ENCODE measurements at places on chromosomes 6 and 20.

- DNase-seq: no peak
These were observed 65.1 kb downstream of the DLGAP4 start for GRCh38 chr20:36370991-36371790.

- no peak for DNase-seq
These were observed 28.5 kb downstream of the C6orf15 start for GRCh38 chr6:31083742-31084354.

- DNase-seq: no peak
These were observed 1.9 kb downstream of the PLTP start for GRCh38 chr20:45909817-45910669.

DNA sequence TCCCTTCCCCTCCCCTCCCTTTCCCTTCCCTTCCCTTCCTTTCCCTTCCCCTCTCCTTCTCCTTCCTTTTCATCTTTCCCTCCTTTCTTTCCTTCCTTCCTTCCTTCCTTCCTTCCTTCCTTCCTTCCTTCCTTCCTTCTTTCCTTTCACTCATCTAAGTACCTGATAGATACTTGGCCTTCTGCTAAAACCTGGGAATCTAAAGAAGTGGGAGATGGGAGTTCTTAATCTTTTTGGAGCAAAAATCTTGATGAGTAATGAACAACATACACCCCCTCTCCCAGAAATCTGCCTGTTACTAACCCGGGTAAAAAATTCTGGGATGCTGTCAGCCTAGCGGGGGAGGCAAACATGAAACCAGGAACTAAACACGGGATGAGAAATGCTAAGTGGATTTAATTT lies 100.7 kb downstream of the VEGFA start:
- no peak for DNase-seq

GRCh38 chr6:45450831-45451230 lies 73.1 kb upstream of the SUPT3H start:
- DNase-seq: no peak

- no peak for DNase-seq
These were observed 90.1 kb downstream of the SPTLC3 start for GRCh38 chr20:13098720-13099355.

GRCh38 chr6:145063091-145063490 lies 672.2 kb downstream of the EPM2A start:
- DNase-seq: no peak

DNA sequence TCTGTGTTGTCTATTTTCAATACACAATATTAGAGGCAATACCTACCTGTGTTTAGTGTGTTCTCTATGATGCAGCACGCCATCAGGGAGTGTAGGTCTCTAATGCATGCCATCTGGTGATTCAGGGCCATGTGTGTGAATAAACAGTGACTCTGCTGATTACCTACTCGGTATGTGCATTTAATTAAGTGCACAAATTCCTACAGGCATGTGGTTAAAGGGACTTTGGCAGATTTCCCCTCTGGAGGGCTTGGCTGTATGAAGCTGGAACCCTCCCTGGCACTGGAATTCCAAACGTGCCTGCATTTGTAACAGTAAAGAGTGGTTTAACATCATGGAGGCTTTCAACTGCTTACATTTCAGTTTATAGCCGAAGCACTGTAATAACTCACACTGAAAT lies 401.5 kb upstream of the SASH1 start:
- no peak for DNase-seq

DNA sequence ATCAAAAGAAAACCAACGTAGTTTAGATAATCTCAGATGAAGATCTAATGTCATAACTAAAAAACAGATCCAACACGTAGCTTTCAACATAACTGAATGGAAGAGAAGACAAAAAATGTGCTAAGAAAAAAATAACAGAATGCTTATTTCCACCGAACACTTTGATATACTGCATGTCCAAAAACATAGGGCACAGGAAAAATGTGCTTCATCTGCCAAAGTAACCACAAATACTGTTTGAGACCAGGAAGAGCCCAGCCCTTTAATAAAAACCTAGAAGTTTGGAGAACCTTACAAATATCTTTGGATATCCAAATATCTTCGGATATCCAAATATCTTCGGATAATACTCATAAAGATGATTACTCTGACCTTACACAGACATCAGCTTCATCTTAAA lies 19.8 kb downstream of the LAMA4 start:
- no peak for DNase-seq

DNA sequence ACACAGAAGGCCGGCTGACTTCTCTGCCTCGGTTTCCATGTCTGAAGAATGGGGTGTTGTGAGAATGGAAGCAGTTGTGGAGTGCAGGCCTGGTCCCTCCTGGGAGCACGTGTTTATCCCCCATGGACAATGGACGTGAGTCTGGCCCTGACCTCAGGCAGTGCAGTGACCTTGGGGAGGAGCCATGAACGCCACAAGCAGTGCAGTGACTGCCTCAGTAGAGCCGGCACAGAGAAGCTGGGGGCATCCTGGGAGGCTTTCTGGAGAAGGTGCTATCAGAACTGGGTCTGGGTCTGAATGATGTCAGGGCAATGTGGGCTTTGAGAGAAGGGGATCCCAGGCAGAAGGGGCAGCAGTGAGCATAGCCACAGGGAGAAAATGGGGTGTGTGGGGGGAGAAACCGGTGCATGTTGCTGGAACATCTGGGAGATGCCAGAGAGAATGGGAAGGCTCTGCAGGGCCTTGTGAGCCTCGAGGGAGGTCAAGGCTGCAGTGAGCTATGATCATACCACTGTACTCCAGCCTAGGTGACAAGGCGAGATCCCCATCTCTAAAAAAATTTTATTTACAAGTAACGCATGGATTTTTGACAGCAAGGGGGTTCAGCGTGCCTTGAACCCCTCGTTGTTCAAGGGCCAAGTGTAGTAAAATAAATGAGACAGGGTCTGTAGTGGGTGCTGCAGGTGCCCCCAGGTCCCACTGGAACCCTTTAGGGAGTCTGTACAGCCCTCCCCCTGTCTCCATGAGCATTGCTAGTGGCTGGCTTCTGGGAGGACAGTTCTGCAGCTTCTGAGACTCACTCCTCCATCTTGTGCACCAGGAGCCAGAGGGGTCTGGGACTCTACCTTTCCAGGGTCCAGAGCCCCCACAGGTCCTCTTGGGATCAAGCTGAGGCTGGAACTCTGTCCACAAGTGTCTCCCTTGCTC lies 27.0 kb upstream of the ZBP1 start:
- no peak for DNase-seq

GRCh38 chr6:17985934-17986655 lies 1.3 kb downstream of the KIF13A start:
- DNase-seq: no peak

- no peak for DNase-seq
These were observed 89.9 kb upstream of the RALGAPA2 start for GRCh38 chr20:20802328-20802727.
